ENCODE measurements at places on chromosomes 3 and 15.

DNA sequence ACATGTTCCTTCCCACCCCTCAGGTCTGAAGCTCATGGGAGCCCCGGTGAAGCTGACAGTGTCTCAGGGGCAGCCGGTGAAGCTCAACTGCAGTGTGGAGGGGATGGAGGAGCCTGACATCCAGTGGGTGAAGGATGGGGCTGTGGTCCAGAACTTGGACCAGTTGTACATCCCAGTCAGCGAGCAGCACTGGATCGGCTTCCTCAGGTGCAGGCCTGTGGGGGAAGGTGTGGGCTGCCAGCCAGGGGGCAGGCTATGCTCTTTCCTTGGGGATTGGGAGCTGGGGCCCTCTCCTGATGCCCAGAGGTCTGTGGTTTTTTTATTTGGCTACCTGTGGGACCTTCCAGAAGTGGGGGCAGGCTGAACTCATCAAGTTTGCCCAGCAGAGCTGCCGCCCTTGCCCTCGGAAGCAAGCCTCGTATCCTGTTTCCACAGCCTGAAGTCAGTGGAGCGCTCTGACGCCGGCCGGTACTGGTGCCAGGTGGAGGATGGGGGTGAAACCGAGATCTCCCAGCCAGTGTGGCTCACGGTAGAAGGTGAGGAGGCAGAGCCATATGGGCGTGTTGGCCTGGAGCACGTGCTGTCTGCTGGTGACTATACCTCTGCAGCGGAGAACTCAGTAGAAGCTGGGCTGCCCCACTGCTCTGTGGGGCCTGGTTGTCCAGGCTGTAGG lies 2.2 kb downstream of the TYRO3 start:
- DNase-seq = no peak

- no peak for DNase-seq
These were observed 315.4 kb downstream of the MCTP2 start for GRCh38 chr15:94546808-94547207.

- DNase-seq = no peak
These were observed 59.8 kb upstream of the NR2F2 start for GRCh38 chr15:96270581-96271172.

DNA sequence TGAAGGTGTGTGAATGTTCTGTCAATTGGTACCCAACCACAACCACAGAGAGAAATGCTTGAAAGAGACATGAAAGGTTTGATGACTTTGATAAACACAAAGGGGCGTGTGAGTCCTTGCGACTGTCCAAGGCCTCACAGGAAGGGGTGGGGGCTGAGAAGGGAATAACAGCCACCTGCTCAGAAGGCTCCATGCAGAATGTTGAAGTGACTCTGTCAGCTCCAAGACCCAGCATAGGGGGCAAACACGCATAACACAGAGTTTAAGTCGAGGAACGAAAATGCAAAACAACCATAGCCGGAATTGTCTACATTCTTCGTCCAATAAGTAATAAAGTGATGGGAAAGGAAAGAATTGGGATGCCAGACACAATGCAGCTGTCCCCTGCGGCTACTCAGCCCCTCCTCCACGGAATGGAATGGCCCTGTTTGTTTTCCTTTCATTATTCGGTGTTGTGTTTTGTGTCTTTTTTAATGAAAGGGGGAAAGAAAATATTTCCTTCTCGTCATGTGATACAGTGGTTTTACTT lies 19.9 kb downstream of the TMEM212 start:
- no peak for DNase-seq

- no peak for DNase-seq
These were observed 1010.9 kb downstream of the NTRK3 start for GRCh38 chr15:87245592-87245991.

DNA sequence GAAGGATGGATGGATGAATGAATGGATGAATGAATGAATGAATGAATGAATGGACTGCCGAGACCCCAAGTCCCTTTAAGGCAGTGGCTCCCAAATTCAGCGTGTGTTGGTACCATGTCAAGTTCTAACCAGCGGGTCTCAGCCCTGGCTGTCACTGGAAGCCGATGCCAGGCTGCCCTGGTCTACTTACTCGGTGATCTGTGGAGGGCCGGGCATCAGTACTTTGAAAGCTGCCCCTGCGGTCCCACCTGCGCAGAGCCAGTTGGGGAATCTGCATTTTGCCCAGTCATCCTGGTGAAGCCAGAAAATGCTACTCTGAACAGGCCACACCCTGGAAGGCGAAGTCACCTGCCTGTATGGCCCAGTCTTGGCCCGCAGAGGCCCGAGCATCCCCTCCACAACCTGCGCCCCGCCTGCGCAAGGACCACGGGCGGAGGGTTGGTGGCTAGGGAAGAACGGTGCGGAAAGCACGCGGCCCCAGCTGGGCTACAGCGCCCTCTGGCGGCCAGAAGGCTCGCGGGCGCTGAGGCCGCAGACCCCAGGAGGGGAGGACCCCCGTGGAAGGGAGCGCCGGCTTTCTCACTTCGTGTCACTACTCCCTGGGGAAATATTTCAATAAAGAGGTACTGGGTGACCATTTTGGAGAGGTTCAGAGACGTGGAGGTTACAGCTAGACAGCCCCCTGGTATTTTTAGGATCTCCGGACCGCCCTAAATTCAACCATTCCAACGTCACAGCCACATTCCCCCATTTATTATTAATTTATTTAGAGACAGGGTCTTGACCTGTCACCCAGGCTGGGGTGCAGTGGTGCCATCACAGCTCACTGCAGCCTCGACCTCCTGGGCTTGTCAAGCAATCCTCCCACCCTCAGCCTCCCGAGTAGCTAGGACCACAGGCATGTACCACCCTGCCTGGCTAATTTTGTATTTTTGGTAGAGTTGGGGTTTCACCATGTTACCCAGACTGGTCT lies 34.9 kb downstream of the PRKCD start:
- peak; percentile 38 for DNase-seq

DNA sequence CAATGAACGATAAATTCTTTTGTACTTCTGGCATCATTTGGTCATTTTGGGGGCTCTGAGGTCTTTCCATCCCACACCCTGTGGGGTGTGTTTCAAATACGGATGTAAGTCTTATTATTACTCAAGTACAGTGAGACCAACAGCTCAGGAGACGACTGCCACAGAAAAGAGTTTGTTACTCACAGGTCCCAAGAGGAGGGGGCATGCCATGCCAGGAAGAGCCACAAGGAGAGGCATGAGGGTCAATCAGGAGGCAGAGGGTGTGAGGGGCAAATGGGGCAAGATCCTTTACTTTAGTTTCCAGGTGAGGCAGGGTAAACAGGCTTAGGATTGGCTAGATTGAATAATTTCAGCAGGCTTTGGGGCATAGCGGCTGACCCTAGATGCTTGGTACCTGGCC lies 21.6 kb downstream of the TRH start:
- DNase-seq = no peak

DNA sequence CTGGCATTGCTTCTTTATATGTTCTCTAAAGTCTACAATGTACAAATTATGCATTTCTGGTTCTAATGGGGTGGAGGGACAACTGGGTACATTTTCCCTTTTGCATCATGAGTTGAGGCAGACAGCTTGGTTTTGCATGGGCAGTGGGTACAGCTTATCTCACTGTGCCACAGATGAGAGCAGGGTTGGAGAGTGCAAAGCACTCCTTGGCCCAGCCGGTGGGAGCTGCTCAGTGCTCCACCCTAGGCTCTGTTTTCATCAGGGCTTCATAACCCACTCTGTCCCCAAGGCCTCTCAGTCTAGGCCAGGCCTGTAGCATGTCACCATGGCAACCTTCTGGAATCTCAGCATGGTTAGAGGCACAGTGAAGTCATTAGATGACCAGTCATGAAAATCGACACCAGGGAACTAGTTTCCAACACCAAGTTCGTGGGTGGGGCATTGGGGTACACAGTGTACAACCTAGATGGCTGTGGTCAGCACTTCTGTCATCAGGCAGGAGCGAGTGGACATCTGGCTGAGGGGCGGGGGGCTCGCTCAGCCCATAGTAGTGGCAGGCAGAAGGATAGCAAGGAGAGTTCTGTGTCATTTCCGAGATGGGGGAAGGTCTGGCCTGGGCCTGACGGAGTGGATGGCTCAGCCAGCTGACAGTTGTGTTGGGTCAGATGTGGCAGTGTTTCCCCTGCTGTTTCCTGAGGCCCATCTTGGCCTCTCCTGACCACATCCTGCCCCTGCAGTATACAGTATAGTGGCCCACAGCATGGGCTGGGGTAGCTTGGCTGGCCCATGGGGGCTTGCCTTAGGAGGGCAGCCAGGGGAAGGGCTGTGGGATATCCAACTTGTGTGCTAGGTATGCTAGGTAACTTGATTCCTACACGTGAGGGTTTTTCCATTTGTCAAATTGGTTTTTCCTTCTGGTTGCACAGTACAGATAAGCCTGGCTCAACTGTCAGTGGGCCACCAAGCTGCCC lies 75.7 kb upstream of the PRR23C start:
- DNase-seq = no peak

- no peak for DNase-seq
These were observed 39.2 kb downstream of the ROPN1B start for GRCh38 chr3:126008219-126008618.

DNA sequence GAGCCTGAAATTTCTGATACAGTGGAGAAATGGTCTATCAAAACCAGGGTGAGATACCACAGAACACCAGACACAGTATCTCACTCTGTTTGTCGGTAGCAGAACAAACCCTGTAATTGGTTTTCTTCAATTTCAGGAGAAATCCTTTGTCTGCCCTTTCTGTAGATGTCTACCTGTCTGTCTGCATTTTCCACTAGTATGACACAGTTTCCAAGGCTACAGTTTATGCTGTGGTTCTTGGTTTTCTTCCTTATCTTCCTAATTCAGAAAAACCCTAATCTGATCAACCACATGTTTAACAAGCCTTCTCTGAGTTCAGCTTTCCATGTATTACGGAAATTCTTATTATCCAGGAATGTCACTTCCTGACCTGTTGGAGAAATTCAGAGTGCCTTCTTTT lies 70.8 kb downstream of the SCN11A start:
- DNase-seq = no peak

- DNase-seq = peak; percentile 54
These were observed 5.6 kb downstream of the TIGIT start for GRCh38 chr3:114299421-114299820.

- DNase-seq = no peak
These were observed 32.7 kb downstream of the HDGFL3 start for GRCh38 chr15:83174891-83175290.

GRCh38 chr15:57537072-57537471 lies 54.6 kb upstream of the MYZAP start:
- no peak for DNase-seq

- peak; percentile 48 for DNase-seq
These were observed 21.4 kb upstream of the ZBED2 start for GRCh38 chr3:111616417-111617105.

DNA sequence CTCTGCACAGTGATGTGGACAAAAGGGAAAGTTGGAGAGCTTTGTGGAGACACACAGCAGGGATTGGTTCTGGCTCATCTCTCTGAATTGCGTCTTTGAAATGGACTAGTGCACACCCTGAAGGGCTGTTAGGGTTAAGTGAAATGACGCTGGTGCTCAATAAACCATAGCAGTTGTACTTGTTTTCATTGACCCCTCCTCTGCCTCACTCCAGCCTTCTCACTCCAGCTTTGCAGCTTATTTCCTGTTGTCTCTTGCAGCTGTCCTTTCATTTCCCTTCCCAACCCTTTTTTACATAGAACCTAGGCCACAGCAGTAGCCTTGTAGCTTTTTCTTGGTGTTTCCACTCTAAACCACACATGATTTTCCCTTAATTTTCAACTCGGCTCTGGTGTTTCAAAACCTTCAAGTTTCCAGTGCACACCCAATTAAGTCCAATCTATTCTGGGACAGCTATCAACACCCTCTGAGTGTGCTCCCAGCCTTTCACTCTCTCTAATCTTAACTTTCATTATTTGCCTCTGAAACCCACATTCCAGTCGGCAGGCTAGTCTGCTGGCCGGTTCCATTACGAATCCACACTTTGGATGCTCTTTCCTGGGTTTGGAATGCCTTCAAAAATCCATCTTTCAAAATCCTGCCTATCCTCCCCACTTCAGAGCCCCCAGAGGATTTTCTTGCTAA lies 6.4 kb downstream of the C3orf52 start:
- DNase-seq = no peak

DNA sequence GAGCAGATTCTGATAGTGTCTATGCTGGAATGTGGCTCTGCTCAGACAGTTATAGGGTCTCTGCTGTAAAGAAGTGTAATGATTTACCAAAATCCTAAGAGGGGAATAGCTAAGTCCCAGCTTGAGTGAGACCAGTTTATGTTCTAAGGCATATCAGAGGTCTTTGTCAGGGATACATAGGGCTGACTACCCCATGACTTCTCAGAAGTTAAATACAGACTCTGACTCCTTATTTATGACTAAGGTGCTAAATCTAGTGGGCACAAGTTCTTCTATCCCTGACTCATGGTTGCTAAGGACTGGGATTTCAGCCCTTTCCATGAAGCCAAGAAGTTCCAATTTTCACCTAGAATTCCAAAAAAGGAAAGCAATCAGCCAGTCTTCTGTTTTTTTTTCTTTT lies 192.6 kb upstream of the POU1F1 start:
- DNase-seq = no peak

DNA sequence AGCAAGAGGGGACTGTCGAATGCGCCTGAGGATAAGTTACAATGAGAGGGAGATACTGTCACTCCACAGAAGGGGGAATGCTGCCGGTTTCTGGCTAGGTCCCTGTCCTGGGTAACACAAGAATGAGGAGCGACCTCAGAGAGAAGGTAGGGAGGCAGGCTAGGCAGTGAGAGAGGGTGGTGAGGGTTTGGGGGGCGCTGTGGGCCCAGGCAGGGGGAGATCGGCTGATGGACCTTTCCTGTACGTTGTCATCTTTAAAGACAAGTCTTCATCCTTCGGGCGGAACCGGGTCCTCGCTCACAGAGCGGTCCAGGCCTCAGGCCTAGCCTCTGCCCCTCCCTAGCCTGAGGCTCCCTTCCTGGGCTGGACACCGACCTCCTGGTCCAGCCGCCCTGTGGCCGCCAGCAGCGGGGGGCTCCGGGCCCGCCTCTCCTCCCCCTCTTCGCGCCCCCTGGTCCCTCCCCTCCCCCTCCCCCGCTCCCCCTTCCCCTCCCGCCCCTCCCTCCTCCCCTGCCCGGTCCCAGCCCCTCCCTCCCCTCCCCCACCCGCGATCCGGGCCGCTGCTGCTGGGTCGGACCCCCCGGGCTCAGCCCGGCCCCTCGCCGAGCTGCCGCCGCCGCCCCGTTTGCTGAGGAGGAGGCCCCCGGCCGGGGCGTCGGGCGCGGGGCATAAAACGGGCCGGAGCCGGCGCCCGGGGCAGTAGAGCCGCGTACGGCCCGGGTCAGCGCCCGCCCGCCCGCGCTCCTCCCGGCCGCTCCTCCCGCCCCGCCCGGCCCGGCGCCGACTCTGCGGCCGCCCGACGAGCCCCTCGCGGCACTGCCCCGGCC lies at the start of gene CHRD:
TSS of gene CHRD (plus strand) at position 697 of the 827 bp plus-strand sequence. CDS start 265 bp downstream, outside the sequence.
- no peak for DNase-seq

DNA sequence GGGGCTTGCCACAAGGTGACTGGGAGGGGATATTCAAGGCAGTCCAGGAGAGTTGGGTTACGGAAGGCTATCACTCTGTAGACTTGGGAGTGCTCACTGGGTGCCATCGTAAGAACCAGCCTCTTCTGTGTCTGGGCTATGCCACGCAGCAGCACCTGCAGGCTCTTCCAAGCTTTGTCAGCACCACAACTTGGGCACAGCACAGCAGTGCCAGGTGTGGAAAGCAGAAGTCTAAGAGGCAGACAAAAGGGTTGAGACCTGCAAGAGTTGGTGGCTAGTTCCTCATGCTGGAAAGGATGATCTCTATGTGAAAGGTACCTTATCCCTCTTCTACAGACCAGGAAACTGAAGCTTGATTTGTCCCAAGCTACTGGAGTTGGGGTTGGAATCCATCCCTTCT lies 15.8 kb downstream of the CX3CR1 start:
- no peak for DNase-seq

- DNase-seq = no peak
These were observed 63.7 kb downstream of the ATP8B4 start for GRCh38 chr15:50055332-50055731.

Data from T-helper 1 cell (primary cell).